ENCODE measurements at places on chromosomes 6 and 20.

DNA sequence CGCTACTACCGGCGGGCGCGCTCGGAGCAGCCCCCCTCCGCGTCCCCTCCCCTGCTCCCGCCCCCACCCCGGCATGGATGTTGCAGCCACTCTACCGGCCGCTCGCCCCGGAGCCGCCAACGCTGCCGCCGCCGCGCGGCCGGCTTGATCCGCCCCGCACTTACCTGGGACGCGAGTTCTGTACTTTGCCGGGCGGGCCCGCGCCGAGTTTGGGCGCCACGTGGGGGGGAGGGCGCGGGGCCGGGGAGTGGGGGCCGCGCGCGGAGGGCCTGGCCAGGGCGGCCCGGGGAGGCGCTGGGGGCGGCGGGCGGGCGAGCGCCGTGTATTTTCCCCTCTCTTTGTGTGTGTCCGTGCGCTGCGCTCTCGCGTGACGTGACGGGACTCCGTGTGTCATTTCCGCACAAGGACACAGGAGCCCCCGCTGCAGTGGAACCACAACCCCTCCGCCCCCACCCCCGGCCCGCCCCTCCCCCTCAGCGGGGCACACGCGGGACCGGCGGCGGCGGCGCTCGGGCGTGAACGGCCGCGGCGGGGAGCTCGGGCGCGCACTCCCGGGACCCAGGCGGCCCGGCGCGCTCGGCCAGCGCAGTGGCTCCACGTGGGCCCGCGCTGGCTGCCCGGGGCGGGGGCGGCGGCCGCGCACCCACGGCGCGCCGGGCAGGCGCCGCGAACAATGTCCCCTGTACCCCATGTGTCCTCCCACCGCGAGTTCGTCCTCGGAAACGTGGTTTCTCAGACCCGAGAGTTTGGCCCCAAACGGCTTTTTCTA lies at the start of gene BEND3:
Gene BEND3 (minus strand): TSS at position 590 of the 769 bp plus-strand sequence. CDS start 16,230 bp downstream, outside the sequence.
- peak; percentile 61 for DNase-seq

DNA sequence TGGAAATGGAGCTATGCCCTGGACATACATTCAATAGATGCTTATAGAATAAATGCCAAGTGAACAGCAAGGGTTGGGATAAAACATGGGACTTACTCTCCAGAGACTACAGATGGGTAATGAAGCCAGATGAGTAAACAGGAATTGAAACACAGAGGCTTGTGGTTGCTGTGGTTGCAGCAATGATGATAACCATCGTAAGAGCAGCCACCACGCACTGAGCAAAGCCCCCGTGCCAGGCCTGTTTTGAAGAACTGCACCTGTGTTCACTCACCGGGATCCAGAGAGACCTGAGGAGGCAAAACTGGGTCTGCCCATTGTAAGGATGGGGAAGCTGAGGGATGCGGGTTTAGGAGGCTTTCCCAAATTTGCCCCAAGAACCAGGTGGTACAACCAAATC lies 431.1 kb upstream of the CDH4 start:
- DNase-seq = no peak

GRCh38 chr6:139334806-139335446 lies 39.5 kb downstream of the CITED2 start:
- DNase-seq = no peak

DNA sequence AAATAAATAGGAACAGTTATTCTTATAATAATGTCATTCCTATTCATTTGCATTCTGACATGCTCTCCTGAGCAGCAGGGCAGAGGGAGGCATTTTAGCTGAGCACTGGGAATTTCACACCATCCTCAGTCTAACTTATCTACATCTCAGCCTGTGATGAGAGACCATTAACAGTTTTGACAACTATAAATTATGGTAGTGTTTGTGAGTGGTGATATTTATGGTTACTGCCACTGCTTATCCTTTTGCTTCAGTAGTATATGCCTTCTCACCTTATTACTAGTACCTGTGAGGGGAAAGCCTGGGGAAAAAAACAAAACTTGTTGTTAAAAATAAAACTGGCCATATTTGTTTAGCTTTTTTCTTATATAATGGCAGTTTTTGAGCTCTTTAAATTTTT lies 17.0 kb upstream of the CHD6 start:
- no peak for DNase-seq

DNA sequence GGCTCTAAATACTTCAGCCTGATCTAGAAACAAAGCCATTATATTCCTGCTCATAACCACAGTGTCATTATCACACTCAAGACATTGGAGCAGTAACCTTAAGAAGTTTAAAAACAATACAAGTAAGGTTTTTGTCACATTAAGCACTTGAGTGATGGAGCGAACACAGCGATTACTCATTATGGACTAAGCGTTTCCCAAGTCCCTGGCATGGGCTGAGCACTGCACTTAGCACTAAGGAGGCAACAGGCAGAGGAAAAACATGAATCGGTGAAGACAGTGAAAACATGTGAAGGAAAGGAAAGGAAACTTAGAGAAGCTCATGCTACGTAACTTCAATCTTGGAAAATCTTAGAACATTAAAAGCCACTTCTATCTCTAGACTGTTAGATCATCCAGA lies 108.7 kb downstream of the SLC24A3 start:
- DNase-seq = no peak

GRCh38 chr6:11692451-11693376 lies 85.9 kb downstream of the ADTRP start:
- no peak for DNase-seq

- no peak for DNase-seq
Measured at GRCh38 chr6:1351381-1352008, 37.9 kb upstream of the FOXF2 start.

- no peak for DNase-seq
Measured at GRCh38 chr6:71446057-71446456, 157.4 kb downstream of the OGFRL1 start.

DNA sequence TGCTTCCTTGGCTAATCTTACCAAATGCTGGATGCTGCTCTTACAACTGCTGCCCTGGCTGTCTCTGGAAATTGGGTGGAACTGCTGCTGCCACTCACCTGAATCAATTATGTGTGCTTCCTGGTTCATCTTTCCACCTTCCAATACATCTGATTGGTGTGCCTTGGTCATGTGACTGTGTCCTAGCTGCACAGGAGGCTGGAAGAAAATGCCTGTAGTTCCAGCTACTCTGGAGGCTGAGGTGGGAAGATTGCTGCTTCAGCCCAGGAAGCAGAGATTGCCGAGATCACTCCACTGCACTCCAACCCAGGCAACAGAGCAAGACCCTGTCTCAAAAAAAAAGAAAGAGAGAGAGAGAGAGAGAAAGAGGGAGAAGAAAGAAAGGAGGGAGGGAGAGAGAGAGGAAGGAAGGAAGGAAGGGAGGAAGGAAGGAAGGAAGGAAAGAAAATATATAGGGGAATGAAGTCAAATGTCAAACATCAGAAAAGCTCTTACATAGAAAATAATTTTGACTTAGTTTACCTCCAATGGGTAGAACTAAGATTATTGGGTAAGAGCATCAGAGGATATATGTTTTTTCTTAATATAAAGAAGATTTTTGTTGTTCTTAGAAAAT lies 14.1 kb upstream of the PPARD start:
- DNase-seq = no peak

GRCh38 chr20:62776692-62777527 lies 19.4 kb upstream of the MRGBP start:
- no peak for DNase-seq

DNA sequence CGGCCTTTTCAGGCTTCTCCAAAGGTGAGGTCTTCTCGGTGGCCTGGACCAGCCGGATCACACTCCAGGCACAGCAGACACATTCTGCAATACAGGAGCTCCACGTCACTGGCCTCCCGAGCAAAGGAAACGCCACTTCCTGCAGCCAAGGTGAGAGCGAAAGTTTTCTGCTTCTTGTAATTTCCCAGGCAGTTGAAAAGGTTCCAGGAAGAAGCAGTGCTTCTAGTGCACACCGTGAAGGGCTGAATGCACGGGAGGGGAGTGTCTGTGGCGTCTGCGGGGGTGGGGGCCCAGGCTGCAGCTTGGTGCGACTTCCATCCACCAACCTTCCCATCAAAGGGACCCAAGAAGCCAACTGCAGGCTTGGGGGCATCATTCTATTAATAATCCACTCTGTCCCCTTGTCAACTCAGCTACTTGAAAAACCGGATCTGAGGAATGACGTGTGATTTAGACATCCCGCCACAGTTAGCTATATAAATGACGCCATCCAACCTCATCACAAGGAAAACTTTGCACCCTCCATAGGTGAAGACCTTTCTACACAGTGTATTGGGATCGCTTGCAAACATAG lies 61.1 kb downstream of the NFATC2 start:
- DNase-seq = no peak

- no peak for DNase-seq
Measured at GRCh38 chr20:62695448-62696414, 12.9 kb upstream of the NTSR1 start.
